ENCODE measurements at places on chromosomes 3 and 15.

DNA sequence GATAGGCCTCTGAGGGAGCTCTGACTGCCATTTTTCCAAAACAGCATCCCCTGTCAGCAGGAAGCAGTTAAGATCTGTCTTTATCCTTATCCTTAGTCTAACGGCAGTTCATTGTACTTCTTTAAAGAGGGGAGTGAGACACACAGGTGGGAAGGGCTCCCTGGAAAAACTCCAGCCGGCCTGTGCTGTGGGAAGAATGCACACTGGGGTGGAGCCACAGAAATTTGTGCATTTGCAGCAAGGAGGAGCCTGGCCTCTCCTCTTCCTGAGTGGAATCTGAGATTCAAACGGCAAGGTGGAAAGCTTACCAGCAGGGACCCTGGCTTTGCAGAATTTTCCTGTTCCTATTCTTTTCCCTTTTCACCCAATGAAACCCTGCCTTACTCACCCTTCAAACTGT lies 1209.4 kb downstream of the ROBO2 start:
- no peak for DNase-seq

- DNase-seq: no peak
Measured at GRCh38 chr3:144677103-144677502, 705.5 kb downstream of the DIPK2A start.

DNA sequence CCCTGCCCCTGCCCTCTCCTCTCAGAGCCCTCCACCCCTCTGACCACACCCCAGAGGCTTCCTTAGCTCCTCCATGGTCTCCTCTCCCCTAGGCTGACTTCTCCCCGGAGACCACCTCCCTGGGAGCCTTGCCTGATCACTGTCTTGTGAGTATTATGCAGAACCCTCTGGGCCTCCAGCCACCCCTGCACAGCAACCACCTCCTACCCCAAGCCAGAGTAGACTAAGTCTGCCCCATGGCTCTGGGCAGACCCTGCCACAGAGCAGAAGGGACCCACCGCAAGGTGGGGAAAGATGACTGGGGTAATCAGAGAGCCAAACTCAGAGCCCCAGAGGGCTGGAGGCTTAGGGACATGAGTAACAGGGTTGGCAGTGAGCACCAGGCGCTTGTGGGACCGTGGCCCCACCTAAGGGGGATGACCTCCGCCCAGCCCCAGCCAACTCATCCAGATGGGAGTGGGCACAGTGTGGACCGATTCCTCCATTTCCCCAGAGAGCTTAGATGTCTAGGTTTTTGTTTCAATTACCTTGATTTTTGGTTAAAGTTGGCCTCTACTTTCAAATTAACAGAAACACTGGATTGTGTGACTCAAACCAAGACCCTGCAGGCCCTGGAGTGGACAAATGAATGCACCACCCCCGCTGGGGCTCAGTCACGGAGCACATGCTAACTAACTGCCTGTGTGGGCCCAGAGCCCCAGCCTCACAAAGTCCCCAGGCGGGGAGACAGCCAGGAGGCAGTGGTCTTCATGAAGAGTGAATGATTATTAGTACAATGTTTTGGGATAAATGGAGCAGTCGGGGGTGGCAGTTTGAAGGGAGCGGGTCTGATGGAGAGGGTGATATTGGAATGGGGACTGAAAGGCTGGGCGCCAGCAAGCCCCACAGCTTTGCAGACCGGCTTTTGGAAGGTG lies 119.4 kb upstream of the PRR20G start:
- DNase-seq: no peak

DNA sequence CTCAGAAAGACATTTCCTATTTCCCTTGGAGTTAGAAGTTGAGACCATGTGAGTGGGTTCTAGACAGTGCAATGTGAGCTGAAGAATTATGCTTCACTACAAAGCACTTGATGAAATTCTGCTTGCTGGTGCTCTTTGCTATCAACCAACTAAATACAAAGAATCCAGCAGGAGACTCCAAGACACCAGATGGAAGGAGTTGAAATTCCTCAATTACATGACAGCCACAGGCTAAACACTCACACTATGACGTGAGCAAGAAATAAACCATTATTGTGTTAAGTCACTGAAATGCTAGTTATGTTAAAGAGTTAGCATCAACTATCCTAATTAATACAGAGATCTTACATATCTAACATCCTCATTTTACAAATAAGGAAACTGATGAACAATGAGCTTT lies 8.2 kb upstream of the MAP4 start:
- no peak for DNase-seq

DNA sequence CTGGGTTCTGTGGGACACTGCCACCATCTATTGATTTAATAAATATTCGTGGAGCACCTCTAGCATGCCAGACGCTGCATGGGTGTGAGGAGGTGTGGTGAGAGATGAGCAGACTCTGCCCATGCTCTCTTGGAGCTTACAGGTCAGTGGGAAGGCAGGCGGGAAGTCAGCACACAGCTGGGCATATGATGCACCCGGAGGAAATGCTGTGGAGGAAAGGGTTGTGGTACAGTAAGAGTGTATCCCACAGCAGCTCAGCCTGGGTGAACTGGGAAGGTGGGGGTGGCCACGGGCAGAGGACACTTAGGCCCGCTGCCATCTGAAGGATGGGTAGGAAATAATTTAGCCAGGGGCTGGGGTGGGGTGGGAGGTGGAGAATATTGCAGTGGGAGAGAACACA lies 392.1 kb downstream of the CACNA2D3 start:
- no peak for DNase-seq

DNA sequence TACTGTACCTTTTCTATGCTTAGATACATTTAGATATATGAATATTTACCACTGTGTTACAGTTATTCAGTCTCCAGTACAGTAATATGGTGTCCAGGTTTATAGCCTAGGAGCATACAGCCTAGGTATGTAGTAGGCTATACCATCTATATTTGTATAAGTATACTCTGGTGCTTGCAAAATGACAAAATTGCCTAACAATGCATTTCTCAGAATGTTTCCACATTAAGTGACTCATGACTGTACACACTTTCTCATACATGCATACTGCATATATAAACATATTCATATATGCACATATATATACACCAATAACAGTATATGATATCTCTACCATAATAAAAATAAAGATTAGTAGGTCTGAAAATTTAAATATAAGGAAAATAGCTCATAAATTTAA lies 169.3 kb downstream of the DPH6 start:
- no peak for DNase-seq

All from progenitor cell of endocrine pancreas (in vitro differentiated cells).